HTR-8/SVneo (cell line): ENCODE measurements at places on chromosomes 4 and X.

DNA sequence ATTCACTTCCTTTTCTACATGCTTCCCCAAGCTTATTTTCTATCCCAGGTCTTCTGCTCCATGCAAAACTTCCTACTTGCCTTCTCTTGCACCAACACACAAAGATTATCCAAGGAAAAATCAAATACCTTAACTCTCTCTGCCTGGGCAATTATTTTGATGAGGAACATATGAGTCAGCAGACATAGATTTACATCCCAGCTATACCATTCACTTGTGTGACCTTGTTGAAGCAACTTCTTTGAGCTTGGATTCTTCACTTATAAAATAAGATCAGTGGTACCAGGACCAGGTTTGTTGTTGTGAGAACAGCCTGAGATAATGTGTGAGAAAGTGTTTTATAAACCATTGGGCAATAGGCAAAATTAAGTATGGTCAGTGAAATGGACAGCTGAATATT, 39.1 kb upstream of the TMEM192 start:
- no peak for DNase-seq

DNA sequence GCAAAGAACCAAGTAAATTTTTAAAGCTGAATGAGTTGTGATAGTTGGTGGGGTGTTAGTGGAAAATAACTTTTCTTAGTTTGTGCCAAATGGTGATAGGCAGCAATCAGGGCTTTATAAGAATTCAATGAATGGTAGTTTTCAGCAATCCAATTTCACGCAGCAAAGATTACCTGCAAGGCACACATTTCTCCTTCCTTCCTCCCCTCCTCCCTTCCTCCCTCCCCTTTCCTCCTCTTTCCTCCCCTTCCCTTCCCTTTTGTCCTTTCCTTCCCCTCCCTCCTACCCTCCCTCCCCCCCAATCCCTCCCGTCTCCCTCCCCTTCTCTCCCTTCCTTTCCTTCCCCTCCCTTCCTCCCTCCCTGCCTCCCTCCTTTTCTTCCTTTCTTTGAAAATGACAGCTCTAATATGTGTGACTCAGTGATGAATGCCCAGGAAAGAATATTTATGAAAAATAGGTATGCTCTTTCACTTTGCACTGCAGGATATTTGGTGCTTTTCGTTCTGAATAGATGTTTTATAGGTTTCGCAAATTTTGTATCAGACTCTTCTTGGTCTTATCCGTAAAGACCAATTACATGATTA, 168.1 kb downstream of the BMPR1B start:
- DNase-seq = no peak

- DNase-seq = no peak
Measured at GRCh38 chrX:23857363-23857762, 50.4 kb downstream of the APOO start.

GRCh38 chr4:6343939-6344408, 74.3 kb downstream of the WFS1 start:
- DNase-seq = peak; percentile 68

GRCh38 chr4:89243733-89244252, 63.8 kb downstream of the GPRIN3 start:
- DNase-seq = no peak

- DNase-seq = no peak
Measured at GRCh38 chr4:150236626-150237025, 158.4 kb downstream of the DCLK2 start.

DNA sequence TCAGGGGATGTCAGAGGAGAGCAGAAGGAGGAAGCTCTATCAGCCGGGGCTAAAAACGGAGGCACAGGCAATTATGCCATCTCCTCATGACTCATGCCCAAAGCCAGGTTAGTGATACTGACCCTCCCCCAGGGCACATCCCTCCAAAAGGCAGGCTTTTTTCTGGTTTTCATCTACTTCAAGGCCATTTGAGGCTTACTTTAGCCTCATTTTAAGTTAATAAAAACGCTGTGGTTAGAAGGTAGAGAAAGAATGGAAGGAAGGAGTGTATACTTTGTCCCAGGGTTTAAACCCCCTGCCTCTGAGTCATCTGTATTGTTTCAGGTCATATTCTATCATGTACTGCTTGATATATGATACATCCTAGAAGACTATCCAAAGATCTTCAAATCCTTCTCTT, 89.7 kb upstream of the NDP start:
- DNase-seq = peak; percentile 17

- no peak for DNase-seq
Measured at GRCh38 chrX:124242131-124242530, 90.3 kb upstream of the TEX13D start.

- no peak for DNase-seq
Measured at GRCh38 chr4:40731792-40732245, 17.9 kb upstream of the NSUN7 start.
